Stimulated activated CD8-positive, alpha-beta memory T cell treated with anti-CD3 and anti-CD28 coated beads, Interleukin-2, amount 100 ng/mL, for 1 hour (primary cell): ENCODE measurements at places on chromosomes 12 and 14.

GRCh38 chr12:121778567-121779421 is 14.7 kb downstream of the RHOF start:
- no peak for DNase-seq

DNA sequence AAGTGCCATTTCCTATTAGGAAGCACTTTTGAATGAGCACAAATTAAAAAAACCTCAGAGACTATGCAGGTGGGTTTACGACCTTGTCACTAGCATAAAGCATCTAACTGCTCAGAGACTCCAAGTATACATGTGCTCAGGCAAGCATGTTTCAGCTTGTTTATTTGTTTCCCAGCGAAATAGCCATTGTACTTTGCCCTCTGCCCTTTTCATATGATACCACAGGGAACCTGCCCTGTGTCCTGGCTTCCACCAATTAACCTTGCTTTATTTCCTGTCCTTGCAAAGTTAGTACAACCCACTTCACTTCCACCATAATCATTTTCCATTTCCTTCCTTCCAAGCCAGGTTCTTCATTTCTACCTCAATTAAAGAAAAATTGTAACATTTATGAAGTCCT is 194.9 kb downstream of the DUSP6 start:
- no peak for DNase-seq

DNA sequence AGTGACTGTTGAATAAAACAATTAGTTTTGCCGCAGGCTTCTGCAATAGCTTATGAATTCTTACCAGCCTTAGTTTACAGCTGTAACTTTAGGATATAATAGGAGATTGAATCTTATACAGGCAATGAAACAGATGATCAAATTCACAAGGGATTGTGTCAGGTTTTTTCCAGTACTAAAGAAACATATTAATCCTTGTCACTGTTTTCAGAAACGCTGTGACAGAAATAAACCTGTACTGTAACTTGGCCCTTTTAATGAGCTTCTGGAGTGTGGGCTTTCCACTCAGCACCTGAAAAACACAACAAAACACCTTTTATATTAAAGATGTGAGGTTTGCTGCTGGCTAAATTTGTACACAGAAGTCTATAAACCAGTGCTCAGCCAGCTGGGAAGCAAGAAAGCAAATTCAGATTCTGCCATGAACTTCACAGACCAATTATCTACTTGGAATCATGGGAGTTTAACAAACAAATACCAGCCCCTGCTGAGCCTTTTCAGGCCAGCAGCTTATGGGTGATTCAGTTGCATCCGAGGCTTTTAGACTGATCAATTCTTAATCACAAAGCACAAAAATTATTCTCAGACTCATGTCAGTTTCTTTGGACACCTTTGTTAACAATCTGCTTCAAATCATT is 109.5 kb downstream of the FOXG1 start:
- DNase-seq: no peak

GRCh38 chr12:94336211-94336925 is 123.3 kb downstream of the CEP83 start:
- no peak for DNase-seq

- no peak for DNase-seq
Observed at GRCh38 chr14:80387563-80387981, 176.3 kb upstream of the DIO2 start.

GRCh38 chr14:95935228-95935822 is 58.7 kb downstream of the TUNAR start:
- DNase-seq: no peak

GRCh38 chr14:98798099-98798498 is 473.9 kb downstream of the BCL11B start:
- DNase-seq: no peak

DNA sequence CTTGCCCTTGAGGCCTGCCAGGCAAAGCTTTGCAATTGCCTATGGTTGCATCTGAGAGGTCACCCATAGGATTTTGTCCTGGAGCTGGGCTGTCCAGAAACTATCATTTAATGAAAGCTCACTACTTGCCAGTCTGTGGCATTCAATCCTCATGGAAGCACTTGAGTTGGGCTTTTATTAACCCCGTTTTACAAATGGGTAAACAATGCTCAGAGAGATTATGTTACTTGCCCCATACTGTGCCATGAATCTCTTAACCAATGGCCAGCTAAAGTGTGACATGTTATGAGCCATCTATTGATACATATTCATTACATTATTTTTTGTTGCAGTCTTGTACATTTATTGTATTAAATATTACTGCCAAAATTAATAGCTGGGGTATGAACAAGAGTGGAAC is 35.9 kb downstream of the PDZRN4 start:
- DNase-seq: no peak

GRCh38 chr14:78611796-78612571 is 441.8 kb downstream of the NRXN3 start:
- DNase-seq: no peak

- no peak for DNase-seq
Observed at GRCh38 chr14:89266754-89267153, 150.3 kb downstream of the FOXN3 start.

- no peak for DNase-seq
Observed at GRCh38 chr14:59511916-59512575, 27.7 kb downstream of the JKAMP start.

DNA sequence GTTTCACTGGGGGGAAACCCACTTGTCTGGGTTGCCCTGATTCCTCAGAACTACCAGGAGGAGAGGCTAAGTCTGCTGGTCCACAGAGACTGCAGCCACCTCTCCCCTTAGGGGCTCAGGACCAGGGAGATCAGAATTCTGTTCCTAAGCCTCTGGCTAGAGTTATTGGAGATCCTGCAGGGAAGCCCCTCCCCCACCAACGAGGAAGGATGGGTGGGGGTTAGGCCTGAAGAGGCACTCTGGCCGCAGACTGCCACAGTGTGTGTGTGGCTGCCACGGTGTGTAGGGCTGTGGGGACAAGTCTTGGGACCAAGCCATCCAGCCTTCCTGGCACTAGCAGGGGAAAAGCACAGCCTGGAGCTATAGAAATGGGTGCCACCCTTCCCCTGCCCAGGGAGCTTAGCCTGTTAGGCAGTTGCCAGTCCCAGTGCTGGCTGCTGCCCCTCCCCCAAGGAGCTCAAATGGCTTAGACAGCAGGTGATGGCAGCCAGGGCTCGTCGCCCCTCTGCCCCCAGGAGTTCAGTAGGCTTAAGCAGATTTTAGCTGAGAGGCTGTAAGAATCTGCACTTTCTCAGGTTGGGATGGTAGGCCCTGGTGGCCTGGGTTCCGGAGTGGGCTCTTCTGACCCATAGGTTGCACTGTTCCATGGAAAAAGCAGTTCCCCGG is 107.7 kb downstream of the ERGIC2 start:
- no peak for DNase-seq

- no peak for DNase-seq
Observed at GRCh38 chr14:66284346-66284745, 201.8 kb upstream of the CCDC196 start.

DNA sequence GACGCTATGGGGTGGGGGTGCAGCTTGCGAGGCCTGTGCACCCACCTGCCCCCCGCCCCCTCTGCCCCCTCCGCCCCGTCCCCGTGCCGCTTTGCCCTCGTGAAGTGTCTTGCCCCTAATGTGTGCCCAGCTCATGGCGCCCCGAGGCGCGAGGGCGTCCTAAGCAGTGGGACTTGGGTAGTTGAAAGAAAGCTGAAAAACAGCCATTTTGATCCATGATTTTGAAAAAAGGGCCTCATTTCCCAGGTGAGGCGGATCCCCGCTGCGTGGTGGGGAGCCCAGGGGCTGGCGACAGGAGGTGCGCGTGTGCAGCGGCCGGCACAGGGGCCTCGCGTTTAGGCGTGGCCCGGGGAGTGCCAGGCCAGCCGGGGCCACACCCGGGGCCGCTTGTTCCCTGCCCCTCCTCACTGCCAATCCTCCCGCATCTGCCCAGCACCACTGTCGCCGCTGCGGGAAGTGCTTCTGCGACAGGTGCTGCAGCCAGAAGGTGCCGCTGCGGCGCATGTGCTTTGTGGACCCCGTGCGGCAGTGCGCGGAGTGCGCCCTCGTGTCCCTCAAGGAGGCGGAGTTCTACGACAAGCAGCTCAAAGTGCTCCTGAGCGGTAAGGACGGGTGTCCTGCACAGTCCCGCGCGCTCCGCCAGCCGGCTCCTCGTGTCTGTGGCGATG is 11.8 kb downstream of the ZFYVE21 start:
- DNase-seq: no peak

DNA sequence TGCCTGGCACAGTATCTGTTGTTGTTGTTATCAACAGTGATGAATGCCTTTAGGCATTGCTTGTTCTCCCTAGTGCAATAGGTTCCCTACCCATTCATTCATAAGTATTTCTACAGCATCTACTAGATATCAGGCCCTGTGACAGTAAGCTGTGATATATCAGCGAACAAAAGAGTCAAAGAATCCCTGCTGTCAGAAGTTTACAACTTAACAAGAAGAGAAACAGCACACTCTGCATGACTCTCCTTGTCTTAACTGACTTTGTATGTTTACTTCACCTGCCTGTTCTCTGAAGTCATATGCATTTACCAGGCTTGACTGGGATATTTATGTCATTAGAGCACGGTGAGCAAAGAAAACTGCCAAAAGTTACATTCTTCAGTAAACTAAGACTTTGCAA is 452.2 kb upstream of the RPL10L start:
- DNase-seq: no peak

GRCh38 chr14:77663293-77663692 is 44.5 kb downstream of the ALKBH1 start:
- DNase-seq: no peak

GRCh38 chr12:79818856-79819255 is 116.0 kb downstream of the PPP1R12A start:
- no peak for DNase-seq

DNA sequence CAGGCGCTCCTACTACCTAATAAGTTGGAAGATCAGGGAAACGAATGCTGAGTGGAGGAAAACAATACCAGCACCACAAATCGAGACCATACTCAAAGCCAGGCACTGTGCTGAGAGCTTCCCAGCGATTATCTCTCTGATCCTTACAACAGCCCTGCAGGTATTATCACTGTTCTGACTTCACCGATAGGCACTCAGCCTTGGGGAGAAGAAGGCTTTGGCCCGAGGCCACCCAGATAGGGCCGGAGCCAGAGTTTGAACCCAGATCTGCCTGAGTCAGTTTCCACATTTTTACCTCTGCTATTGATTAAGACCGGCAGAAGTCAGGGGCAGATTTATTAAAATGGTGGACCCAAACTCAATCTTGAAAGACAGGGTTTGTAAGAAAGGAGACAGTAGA is 4.9 kb downstream of the SVOP start:
- DNase-seq: no peak

- DNase-seq: no peak
Observed at GRCh38 chr14:102811254-102811963, 34.2 kb downstream of the TRAF3 start.

DNA sequence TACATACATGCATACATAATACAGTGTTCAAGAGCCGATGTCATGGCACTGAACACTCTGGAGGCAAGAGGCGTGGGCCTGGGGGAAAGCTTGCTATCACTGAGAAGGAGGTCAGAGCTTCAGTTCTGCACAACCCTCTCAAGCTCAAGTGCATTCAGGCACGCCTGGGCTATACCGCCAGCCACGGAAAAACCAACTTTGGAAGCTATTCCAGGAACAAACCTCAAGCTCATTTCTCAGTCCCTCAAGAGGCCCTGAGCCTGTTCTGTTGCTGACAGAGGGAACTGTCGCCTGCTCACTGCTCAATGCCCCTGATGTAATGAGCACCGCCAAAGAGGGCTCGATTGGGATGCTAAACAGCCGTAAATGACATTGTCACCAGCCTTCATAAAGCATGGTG is 9.2 kb downstream of the NOS1 start:
- no peak for DNase-seq

- no peak for DNase-seq
Observed at GRCh38 chr12:9760120-9760519, 581 bp downstream of the CD69 start.

GRCh38 chr12:41365653-41366171 is 177.6 kb downstream of the PDZRN4 start:
- no peak for DNase-seq

- peak; percentile 24 for DNase-seq
Observed at GRCh38 chr14:74620497-74620921, 8.5 kb upstream of the LTBP2 start.

- DNase-seq: no peak
Observed at GRCh38 chr12:3681595-3682061, 71.3 kb downstream of the CRACR2A start.

GRCh38 chr14:101444116-101444515 is 117.2 kb upstream of the DIO3 start:
- DNase-seq: no peak

DNA sequence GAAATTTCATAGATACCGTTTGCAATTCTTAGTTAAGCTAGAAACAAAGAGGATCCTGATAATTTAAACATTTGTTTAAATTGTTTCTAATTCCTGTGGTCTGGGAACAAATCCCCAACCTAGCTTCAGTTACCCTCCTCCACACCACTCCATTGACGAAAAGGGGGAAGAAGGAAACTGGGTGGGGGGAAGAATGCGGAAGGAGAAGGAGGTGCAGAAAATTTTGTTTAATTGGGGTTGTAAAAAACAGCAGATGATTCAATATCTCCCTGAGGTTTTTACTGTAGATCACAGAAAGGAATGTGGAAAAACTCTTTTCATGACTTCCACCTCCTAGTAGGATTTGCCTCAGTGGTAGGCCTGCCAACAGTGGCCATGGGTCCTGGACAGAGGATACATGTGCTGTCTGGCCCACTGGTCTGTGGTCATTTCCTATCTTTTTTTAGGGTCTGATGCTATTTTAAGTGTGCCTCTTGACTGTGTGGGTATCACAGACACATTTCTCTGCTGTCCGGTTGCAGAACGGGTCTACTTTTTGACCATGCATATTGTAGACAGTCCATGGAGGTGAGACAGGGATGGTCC is 122.9 kb upstream of the PCED1B start:
- DNase-seq: no peak

GRCh38 chr14:95211721-95212504 is 54.6 kb upstream of the DICER1 start:
- DNase-seq: no peak

DNA sequence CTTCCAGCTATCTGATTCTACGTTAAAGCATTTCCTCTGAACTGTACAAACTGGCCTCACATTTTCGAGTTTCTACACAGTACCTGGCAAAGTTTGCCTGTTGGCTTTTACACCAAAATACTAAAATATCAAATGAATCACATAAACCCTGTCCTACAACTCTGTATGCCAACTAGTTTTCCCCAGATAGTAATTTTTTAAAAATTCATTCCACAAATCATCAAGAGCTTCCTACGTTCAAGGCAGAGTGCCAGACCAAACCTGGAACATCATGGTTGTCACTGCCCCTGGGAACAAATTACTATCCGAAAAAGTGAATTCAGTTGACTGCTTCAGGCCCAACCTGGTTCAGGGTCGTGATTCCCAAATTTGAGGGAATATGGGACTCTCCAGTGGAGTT is 2.1 kb downstream of the TMEM30B start:
- DNase-seq: no peak
